Sigmoid colon (tissue), 7 donors: ENCODE measurements at places on chromosomes 1 and 21. TPM values are rescaled to one million over a fixed set of nuclear protein-coding genes. Genes with fewer than 3 reads are reported as not detected.

The LCE1B gene
- total RNA-seq, result not detected

The NRAS gene
- total RNA-seq, result 16.1 TPM

The SEMA4A gene
- total RNA-seq, result 1.9 TPM

The CRNN gene
- not detected for total RNA-seq

The RABGGTB gene
- 51.2 TPM for total RNA-seq

DNA sequence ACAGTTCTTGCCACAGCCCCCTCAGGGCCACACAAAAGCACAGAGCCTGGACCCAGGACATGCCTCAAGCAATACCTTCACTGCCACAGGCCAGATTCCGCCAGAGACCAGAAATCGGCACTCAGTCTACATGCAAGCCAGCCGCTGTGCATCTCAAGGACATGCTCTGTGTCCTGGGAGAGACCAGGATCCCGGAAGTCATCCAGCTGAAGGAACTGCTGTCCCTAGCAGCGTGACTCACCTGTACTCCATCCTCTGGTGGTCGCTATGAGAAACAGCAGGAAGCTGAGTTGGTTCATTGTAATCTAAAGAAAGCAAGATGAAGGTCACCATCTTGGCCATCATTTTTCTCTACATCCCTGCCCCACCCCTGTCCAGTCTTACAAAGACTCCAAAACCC is 401 bp downstream of the ITLN1 start:
- no peak overlapping the region for H3K27ac ChIP-seq
- H3K4me1 ChIP-seq, result no peaks in the 10 kb centered on the region
- no peak for DNase-seq
- no peaks in the 10 kb centered on the region for H3K36me3 ChIP-seq

DNA sequence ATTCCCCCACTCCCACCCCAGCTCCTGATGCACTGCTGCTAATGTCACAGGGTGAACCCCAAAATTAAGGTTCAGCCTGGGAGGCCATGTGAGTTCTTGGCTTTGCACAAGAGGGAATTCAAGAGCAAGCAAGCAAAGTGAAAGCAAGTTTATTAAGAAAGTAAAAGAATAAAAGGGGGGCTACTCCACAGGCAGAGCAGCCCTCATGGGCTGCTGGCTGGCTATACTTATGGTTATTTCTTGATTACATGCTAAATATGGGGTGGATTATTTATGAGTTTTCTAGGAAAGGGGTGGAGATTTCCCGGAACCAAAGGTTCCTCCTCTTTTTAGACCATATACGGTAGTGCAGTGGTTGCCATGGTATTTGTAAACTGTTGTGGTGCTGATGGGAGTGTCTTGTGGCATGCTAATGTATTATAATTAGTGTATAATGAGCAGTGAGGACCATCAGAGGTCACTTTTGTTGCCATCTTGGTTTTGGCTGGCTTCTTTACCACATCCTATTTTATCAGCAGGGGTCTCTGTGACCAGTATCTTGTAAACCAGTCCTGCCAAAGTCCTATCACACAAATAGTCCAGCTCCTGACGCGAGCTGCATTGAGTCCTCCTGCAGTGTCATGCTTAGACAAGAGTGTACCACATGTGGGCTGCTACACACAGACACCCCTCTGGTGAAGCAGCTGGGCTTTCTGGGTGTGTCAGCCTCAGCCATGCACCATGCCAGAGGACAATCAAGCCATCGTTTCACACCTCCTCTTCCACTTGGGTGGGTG is 46.4 kb upstream of the CSF1 start:
- H3K36me3 ChIP-seq, result no peaks in the 10 kb centered on the region
- no peaks in the 10 kb centered on the region for H3K27me3 ChIP-seq

DNA sequence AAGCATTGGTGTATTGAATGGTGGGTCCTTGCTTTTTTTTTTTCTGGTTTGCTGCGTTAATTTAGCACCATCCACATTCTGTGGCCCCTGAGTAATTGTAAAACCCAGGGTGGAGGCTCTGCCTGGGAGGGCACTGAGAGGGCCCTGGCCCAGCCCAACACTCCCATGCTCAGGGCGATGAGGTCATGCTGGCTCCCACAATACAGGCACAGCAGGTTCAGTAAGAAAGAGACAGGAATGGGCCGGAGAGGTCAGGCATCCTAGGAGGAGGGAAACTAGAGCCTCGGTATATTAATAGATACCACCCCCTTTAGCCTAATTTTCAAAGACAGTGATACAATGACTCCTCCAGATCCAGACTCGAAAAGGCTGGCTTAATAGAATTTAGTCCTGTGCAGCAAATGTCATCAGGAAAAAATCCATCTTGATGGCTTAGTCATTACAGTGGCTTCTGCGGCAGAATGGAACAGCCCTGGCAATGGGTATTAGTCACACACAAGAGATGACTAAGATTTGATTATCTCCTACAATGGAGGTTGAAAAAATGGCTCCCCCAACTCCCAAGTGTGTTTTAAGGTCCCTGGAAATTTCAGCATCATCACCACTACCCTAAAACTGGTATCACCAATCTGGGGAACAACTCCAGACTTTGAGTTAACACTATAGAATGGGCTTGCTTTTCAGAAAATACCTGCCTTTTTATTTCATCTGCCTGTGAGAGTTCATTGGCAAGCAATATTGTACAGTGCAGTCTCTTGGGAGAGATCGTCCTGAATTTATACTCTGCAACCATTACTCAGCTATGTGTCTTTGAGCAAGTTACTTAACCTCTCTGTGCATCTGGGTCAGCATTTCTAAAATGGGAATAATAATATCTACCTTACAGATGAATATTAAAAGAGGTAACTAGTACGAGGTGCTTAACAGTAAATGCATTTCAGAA is 43.9 kb upstream of the LYST start:
- peak overlapping the region; percentile 75 for H3K27ac ChIP-seq
- H3K27me3 ChIP-seq, result no peaks in the 10 kb centered on the region
- H3K4me3 ChIP-seq, result no peak overlapping the region
- H3K4me1 ChIP-seq, result peaks cover 16% of the 10 kb centered on the region
